ENCODE measurements at places on chromosomes 6 and 20. TPM values are rescaled to one million over a fixed set of nuclear protein-coding genes. Genes with fewer than 3 reads are reported as not detected.

Gene STX11
- total RNA-seq = 1.3 TPM

DNA sequence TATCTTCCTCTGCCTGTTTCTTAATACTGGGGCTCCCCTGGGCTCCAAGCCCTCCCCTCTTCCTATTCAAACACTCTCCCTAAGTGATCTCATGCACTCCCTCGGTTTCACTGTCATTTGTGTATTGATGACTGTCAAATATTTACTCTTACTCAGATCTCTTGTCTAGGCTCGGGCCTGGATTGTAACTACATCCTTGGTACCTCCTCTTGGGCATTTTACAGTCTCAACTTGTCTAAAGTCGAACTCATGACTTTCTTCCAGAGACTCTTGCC is 189.4 kb upstream of the PRDM1 start:
- DNase-seq = no peak
- H3K27me3 ChIP-seq = no peaks in the 10 kb centered on the region
- no peak overlapping the region for H3K4me3 ChIP-seq
- no peaks in the 10 kb centered on the region for H3K36me3 ChIP-seq

GRCh38 chr6:16136091-16136490 is 7.2 kb downstream of the MYLIP start:
- H3K27me3 ChIP-seq = no peaks in the 10 kb centered on the region
- peaks cover 10% of the 10 kb centered on the region for H3K4me1 ChIP-seq
- no peak overlapping the region for H3K4me3 ChIP-seq
- no peak for DNase-seq
- H3K36me3 ChIP-seq = no peaks in the 10 kb centered on the region

DNA sequence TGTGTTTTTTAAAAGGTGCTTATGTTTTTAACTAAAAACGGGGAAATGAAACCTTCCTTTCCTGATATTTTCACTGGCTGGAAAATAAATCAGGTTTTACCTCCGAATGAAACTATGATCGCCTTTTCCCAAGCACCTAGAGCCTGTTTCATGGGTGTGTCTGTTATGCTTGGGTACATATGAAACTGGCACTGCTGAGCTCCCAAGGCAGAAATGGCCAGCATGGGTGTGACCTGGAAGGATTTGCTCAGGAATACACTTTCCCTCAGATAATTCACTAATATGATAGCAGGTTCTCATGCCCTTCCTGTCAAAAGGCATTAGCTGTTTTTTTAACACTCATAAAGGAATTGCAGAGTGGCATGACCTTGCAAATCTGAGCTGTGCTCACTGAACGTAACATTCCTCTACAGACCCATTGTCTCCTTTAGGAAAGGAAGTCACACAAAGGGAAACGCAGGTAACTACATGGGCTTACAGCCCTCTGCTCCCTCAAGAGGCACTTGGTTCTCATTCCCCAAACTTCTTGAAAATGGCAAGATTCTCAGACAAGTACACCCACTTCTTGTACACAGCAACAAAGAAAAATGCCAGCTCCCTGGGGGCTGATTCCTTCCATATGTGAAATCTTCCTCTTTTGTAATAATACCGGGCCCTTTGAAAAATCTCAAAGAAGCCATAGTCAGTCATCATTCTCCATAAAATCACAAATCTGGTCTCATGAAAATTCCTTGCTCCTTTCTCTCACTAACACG is 72.7 kb downstream of the METTL24 start:
- H3K4me3 ChIP-seq = no peak overlapping the region
- no peaks in the 10 kb centered on the region for H3K27me3 ChIP-seq
- DNase-seq = no peak
- no peak overlapping the region for H3K27ac ChIP-seq
- H3K36me3 ChIP-seq = no peaks in the 10 kb centered on the region

- H3K36me3 ChIP-seq = no peaks in the 10 kb centered on the region
- H3K27ac ChIP-seq = no peak overlapping the region
- DNase-seq = no peak
- no peaks in the 10 kb centered on the region for H3K4me1 ChIP-seq
- no peak overlapping the region for H3K4me3 ChIP-seq
These were observed 83.4 kb upstream of the FABP7 start for GRCh38 chr6:122696079-122696478.

DNA sequence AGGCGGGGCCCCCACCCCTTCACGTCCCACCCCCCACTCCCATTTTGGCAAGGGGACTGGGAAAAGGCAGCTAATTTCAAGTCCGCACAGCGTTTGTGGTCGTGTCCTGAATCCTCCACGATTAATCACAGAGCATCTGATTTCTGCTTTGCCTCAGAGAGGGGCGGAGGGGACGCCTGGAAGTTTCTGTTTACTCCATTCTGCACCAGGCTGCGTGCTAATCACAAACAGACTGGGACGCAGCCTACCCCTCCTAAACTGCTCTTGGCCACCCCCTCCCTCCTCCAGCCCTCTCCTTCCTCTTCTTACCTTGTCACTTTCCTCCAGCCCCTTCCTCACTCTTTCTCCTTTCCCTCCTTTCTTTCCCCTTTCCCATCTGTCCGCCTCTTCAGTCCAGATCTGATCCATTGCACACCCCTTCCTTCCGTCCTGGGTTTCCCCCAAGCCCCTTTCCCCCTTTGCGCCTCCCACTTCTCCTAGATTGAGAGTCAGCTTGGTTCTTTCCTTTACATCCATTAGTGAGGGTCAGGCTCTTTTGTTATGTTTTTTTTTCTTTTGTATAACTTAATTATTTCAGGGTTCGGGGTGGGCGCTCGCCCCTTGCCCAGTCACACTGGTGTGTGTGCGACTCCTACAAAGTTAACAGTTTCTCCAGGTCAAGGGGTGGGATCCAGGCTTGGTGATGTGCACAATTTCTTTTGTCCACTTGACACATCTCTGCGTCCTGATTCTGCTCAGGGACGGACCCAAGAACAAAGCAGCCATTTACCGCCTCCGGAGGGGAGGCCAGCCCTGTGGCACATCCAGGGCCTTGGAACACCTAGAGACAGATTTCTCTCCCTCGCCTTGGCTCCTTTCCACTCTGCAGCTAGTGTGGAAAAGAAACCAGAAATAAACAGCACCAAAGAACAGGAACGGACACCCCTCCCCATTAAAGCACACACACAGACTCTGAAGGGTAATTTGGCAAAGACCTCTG is 520 bp upstream of the RIPOR3 start:
- no peak for DNase-seq
- no peaks in the 10 kb centered on the region for H3K27me3 ChIP-seq
- no peaks in the 10 kb centered on the region for H3K36me3 ChIP-seq
- no peaks in the 10 kb centered on the region for H3K4me1 ChIP-seq
- H3K27ac ChIP-seq = peak overlapping the region; percentile 72
- H3K4me3 ChIP-seq = peak overlapping the region; percentile 41

- H3K27me3 ChIP-seq = no peaks in the 10 kb centered on the region
- peak overlapping the region; percentile 69 for H3K4me3 ChIP-seq
- no peak overlapping the region for H3K27ac ChIP-seq
- peaks cover 21% of the 10 kb centered on the region for H3K4me1 ChIP-seq
- DNase-seq = no peak
These were observed 1.7 kb downstream of the SMOC2 start for GRCh38 chr6:168442646-168443045.

DNA sequence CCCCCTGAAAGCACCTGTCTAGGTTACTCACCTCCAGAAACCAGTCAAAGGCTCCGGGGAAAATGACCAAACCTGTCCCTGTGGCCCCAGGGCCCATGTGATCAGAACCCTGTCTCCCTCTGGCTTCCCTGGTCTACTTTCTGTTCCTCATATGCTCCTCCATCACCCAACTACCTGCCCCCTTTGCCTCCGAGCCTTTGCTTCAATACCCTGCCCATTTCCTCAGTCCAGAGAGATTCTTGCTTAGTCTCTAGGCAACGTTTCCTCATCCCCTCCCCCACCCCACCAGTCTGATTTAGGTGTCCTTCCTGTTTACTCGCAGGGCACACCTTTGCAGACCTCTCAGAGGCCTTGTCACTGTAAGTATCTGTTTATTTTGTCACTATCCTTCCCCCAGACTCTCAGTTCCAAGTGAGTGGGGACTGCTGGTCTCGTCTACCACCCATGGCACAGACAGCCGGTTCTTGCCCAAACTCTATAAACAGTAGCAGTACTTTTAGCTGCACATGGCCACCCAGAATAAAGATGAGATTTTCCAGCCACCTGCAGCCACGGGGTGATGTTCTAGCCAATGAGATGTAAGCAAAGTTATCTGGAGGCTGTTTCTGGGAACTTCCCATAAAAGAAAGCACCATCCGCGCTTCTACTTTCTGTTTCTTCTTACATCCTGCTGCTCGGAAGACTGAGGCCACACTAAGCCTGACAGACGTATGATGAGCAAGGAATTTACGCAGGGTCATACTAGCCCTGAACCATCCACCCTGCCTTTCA is 13.3 kb downstream of the ELOVL5 start:
- no peak overlapping the region for H3K27ac ChIP-seq
- H3K4me1 ChIP-seq = peaks cover 5% of the 10 kb centered on the region
